Stimulated activated memory B cell treated with anti-CD40 and anti-IgM and Interleukin-4, amounts not matched to agents 10 μg/mL and 1 μg/mL and 100 μg/mL, for 72 hours (primary cell): ENCODE measurements at places on chromosomes 3 and 15.

GRCh38 chr15:58684751-58685150 is 64.8 kb downstream of the ADAM10 start:
- no peak for ATAC-seq
- H3K4me3 ChIP-seq = no peak overlapping the region
- peaks cover 10% of the 10 kb centered on the region for H3K36me3 ChIP-seq
- H3K27ac ChIP-seq = no peak overlapping the region
- no peaks in the 10 kb centered on the region for H3K27me3 ChIP-seq

- peak within 1 kb of the TSS; percentile 94 for H3K27ac ChIP-seq
- no peaks in the 10 kb centered on the region for H3K27me3 ChIP-seq
- peak; percentile 96 for ATAC-seq
- no peaks in the 10 kb centered on the region for H3K36me3 ChIP-seq
- peaks cover 56% of the 10 kb centered on the region for H3K4me1 ChIP-seq
- H3K4me3 ChIP-seq = peak within 1 kb of the TSS; percentile 95
These were observed at the start of gene SCAPER for GRCh38 chr15:76905013-76905839. SCAPER (minus strand) TSS chr15:76905340; CDS start chr15:76883817, 21,523 bp downstream.

GRCh38 chr3:59968513-59969045 is 918.8 kb upstream of the CFAP20DC start:
- no peak overlapping the region for H3K4me3 ChIP-seq
- ATAC-seq = no peak
- H3K27ac ChIP-seq = no peak overlapping the region

DNA sequence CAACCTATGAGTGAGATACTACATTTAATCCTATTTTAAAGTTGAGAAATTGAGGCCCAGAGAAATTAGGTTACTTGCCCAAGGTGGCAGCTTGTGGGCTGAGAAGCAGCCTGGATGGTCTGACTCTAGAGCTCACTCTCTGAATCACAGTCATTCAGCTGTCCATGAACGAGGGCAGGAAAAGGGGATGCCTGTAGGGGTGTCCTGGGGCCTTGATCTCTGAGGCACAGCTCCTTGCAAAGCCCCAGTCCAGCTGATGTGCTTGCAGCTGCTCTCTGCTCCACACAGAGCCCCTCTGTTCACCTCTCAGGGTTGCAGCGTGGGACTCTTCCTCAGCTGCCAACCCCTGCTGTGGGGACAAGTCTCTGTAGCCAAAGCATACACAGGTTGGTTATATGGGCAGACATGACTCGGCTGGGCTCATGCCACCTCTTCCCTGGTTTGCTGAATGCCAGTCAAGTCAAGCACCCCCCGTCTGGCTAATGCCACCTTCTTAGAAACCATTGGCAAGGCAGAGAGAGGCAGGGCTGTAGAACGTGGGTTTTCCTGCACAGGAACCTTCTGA is 56.8 kb downstream of the GASK1A start:
- H3K4me1 ChIP-seq = peaks cover 7% of the 10 kb centered on the region
- no peaks in the 10 kb centered on the region for H3K36me3 ChIP-seq
- H3K27me3 ChIP-seq = peaks cover 26% of the 10 kb centered on the region
- no peak for ATAC-seq

- H3K4me3 ChIP-seq = no peak overlapping the region
- H3K4me1 ChIP-seq = no peaks in the 10 kb centered on the region
- H3K27ac ChIP-seq = no peak overlapping the region
- ATAC-seq = no peak
- H3K27me3 ChIP-seq = peaks cover 32% of the 10 kb centered on the region
These were observed 19.1 kb downstream of the CRABP1 start for GRCh38 chr15:78359041-78359808.

- peaks cover 9% of the 10 kb centered on the region for H3K27me3 ChIP-seq
- H3K4me1 ChIP-seq = no peaks in the 10 kb centered on the region
- H3K4me3 ChIP-seq = no peak overlapping the region
These were observed 264.0 kb upstream of the NSMCE3 start for GRCh38 chr15:29533647-29534046.

- no peaks in the 10 kb centered on the region for H3K27me3 ChIP-seq
- no peak for ATAC-seq
- H3K27ac ChIP-seq = peak overlapping the region; percentile 98
- H3K4me3 ChIP-seq = peak overlapping the region; percentile 91
- peaks cover 40% of the 10 kb centered on the region for H3K4me1 ChIP-seq
- peaks cover 12% of the 10 kb centered on the region for H3K36me3 ChIP-seq
These were observed 1.1 kb upstream of the BLOC1S6 start for GRCh38 chr15:45586125-45586524.

DNA sequence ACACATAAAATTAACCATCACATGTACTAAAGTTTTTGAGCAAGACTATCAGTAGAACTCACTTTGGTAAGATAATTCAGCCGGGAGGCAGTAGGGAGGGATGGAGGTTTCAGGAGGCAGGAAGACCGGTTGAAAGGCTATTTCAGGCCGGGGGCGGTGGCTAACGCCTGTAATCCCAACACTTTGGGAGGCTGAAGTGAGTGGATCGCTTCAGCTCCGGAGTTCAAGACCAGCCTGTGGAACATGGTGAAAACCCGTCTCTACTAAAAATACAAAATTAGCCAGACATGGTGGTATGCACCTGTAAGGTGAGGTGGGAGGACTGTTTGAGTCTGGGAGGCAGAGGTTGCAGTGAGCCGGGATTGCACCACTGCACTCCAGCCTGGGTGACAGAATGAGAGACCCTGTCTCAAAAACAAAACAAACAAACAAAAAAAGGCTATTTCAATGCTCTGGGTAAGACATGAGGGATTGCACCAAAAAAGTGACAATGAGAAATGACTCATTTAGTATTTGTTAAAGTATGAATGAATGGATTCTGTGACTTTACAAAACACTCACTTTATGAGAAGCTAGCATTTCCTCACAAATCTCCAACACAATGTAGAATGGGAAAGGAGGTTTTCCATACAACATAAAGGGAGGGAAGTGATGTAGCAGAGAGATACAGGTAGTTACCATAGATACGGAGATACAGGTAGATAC is 43.9 kb downstream of the SH3BP5 start:
- H3K4me1 ChIP-seq = peaks cover 64% of the 10 kb centered on the region
- H3K27me3 ChIP-seq = no peaks in the 10 kb centered on the region
- no peak overlapping the region for H3K27ac ChIP-seq

DNA sequence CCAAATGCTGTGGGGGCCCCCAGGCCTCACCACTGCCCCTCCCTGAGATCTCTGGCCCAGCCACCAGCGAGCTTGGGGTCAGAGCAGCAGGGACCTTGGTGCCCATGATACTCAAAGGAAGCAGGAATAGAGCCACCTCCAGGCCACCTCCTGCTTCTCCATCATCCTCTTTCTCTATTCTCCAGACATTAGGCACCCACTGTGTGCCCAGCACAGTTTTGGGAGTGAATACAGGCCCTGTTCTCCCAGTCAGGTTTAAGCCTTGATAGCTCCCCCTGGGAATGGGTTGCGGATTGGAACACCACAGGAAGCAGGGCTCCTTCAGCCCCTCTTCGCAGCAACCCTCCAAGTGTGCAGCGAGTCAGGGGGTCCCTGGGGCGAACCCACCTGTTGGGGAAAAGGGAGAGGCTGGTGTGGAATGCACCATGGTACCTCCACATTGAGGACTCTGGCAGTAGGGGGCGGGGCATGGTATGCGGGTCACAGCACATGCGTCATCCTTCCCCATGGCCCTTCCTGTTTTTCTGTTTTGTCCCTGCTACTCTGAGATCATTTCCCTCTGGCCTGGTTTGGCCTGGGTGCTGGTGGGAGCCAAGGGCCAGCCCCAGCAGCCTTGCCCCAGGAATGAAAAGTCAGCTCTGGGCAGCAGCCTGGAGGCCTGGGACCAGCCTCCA is 14.2 kb upstream of the SEMA3B start:
- H3K27ac ChIP-seq = peak overlapping the region; percentile 65
- H3K4me1 ChIP-seq = peaks cover 47% of the 10 kb centered on the region
- peaks cover 55% of the 10 kb centered on the region for H3K36me3 ChIP-seq
- no peak for ATAC-seq

DNA sequence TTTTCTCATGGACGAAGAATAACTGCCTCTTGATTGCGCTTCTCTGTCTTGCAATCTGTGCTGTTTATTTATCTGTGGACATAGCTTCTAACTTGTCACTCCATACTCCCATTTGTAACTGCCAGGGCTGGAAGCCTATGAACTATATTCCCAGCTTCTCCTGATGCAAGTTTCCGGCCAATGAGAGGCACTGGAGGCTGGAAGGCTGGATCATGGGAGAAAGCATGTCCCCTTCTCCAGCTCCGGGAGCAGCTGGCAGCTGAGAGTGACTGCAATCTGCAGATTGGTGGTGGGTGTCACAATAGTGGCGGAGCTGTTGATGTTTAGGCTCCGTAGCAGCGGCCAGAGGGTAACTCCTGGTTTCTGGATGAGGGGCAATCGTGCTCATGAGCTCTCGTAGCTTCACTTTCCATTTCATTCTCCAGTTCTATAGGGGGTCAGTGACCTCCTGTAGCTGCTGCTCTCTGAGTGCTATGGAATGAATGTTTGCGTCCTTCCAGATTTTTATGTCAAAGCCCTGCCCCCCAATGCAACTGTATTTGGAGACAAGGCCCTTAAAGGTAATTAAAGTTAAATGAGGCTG is 35.7 kb upstream of the PCSK6 start:
- H3K36me3 ChIP-seq = no peaks in the 10 kb centered on the region
- H3K27me3 ChIP-seq = peaks cover 45% of the 10 kb centered on the region
- peaks cover 5% of the 10 kb centered on the region for H3K4me1 ChIP-seq
- H3K27ac ChIP-seq = no peak overlapping the region
- ATAC-seq = no peak

DNA sequence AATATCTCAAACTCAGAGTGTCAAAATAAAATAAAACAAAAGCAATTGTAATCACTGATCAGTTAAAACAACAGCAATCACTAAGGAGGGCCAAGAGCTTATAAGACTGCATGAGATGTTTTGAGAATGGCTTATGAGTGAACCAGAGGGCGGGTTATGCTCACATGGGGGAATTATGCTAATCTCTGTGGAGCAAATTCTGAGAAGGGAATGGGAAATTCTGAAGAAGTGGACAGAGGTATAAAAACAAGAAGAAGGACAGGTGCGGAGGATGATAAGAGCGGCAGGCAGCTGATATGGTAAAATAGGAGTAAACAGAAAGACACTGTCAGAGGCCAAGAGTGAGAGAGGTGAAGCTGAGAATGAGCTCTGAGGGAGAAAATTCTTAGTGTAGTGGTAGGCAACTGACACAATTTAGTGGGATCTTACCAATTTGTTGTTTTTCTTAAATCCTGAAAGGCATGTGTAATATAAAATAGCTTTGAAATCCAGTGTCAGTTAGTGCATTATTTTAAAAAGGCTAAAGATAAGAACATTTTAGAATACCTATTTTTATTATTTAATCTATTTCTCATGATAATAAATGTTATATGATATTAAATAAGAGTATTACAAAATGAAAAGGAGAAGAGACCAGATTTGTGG is 133.8 kb downstream of the SPATA16 start:
- H3K36me3 ChIP-seq = no peaks in the 10 kb centered on the region
- no peaks in the 10 kb centered on the region for H3K4me1 ChIP-seq
- ATAC-seq = no peak
- no peak overlapping the region for H3K27ac ChIP-seq
- no peaks in the 10 kb centered on the region for H3K27me3 ChIP-seq

GRCh38 chr3:81468391-81468790 is 293.1 kb downstream of the GBE1 start:
- H3K4me1 ChIP-seq = no peaks in the 10 kb centered on the region
- H3K36me3 ChIP-seq = no peaks in the 10 kb centered on the region
- no peaks in the 10 kb centered on the region for H3K27me3 ChIP-seq
- ATAC-seq = no peak
- H3K4me3 ChIP-seq = no peak overlapping the region

DNA sequence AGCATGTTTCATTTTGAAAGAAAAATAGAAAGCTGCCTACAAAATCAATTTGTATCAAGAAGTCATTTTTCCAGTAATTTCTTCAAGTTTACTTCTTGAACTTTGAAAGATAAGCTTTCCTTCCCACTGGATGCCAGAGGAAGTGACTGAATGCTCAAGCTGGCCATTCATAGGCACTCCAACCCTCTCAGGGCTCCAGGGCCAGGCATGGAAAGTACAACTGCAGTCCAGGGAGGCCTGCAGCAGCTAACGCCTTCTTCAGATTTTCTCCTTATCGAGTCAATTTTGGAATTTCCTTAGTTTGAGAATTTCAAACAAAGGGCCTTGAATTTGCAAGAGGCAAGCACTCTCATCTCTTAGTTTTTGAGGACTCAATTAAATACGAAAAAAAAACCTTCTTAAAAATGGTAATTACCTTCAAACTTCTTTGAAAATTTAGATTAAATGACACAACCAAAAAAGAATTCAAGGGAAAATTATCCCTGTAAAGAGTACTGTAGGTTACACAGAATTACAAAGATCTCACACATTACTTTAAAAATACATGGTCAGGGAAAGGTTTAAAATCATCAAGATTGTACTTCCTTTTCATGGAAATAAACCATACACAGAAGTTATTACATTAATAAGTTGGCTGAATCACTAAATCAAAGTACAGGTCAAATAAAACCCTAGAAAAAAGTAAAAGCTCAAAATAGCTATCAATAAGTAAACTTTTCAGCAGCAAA is 2.5 kb downstream of the UBP1 start:
- H3K36me3 ChIP-seq = no peaks in the 10 kb centered on the region
- ATAC-seq = no peak
- peaks cover 54% of the 10 kb centered on the region for H3K4me1 ChIP-seq
- no peaks in the 10 kb centered on the region for H3K27me3 ChIP-seq

GRCh38 chr3:47578691-47579632 is at the start of gene CSPG5:
CSPG5 (minus strand) TSS chr3:47578865; CDS start chr3:47578693, 172 bp downstream.
- peak within 1 kb of the TSS; percentile 65 for H3K4me3 ChIP-seq
- ATAC-seq = peak; percentile 68
- H3K27ac ChIP-seq = no peak within 1 kb of the TSS
- no peaks in the 10 kb centered on the region for H3K4me1 ChIP-seq

DNA sequence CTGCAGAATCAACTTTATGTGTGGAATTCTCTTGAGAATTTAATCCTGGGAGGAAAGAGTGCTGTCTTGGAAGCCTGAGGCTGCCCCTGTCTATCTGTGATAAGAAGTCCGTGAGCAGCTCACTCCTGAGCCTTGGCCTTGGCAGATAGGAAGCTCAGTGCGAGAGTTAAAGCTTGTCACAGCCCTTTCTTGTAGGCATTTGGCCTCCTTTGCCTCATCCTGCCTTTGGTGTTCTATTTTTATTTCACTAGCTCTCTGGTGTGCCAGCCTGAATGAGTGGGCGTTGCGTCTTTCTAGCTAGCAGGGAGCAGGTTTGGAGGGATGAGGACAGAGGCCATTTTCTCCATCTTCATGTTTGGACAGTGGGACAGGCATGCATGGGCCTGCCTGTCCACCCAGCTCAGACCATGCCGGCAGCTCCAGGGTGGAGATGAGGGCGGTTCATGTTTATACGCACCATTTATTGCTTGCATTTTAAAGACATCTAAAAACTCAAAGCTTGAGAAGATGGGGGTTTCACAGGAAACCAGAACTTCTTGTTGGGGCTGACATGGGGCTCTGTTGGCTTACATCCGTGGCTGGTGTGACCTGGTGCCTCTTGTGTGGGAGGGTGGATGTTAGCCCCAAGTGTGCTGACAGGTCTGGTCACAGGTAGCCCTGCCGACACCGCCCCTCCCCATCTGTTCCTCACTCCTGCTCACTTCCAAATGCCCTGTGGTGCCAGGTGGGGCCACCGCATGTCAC is 29.8 kb downstream of the IRAK2 start:
- H3K27me3 ChIP-seq = no peaks in the 10 kb centered on the region
- H3K4me1 ChIP-seq = peaks cover 87% of the 10 kb centered on the region
- H3K4me3 ChIP-seq = peak overlapping the region; percentile 72
- H3K36me3 ChIP-seq = peaks cover 5% of the 10 kb centered on the region
- peak overlapping the region; percentile 91 for H3K27ac ChIP-seq
